ENCODE measurements at places on chromosomes 11 and 22.
A peak's percentile ranks its signal among the peaks of the same experiment; 100 is the strongest.

DNA sequence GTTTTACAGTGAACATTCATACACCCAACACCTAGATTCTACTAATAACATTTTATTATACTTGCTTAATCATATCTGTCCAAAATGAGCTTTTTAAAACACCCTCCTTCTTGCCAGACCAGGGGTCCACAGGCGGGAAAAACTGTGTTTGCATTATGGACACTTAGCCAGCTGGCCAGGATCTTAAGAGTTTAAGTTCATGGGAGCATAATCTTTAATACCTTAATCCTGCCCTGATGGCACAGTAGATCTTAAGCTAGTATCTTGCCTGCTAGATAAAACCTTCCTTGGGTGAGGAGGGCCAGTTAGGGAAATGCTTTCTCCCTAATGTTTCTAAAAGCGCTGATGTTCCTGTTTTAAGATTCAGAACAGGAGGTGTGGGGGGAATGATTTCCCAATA, 13.1 kb upstream of the CCDC134 start:
- no peak for DNase-seq

DNA sequence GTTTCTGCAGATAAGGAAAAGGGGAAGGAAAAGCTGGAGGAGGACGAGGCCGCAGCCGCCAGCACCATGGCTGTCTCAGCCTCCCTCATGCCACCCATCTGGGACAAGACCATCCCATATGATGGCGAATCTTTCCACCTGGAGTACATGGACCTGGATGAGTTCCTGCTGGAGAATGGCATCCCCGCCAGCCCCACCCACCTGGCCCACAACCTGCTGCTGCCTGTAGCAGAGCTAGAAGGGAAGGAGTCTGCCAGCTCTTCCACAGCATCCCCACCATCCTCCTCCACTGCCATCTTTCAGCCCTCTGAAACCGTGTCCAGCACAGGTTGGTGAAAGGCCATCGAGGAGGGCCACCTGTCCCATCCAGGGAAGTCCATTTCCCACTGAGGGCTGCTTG, 5.6 kb downstream of the TEF start:
- no peak for DNase-seq

GRCh38 chr11:134863294-134863693, 451.3 kb upstream of the B3GAT1 start:
- DNase-seq, result no peak

DNA sequence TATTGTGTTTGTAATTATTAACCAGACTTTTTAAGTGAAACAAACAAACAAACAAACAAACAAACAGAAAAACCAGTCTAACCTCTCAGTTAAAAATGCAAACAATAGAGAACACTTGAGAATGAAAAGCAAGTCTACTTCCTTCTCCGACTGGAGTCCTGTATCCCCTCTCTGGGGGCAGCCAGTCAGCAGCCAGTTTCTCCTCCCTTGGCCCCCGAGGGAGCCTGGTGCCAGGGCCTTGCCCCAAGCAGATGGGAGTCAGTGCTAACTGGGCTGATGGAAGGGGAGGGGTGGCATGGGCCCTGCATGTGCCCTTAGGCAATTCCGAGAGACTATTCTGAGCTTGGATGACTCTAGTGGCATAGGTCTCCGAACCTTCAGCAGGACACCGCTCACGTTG, 137.2 kb downstream of the GRIK4 start:
- DNase-seq, result no peak

DNA sequence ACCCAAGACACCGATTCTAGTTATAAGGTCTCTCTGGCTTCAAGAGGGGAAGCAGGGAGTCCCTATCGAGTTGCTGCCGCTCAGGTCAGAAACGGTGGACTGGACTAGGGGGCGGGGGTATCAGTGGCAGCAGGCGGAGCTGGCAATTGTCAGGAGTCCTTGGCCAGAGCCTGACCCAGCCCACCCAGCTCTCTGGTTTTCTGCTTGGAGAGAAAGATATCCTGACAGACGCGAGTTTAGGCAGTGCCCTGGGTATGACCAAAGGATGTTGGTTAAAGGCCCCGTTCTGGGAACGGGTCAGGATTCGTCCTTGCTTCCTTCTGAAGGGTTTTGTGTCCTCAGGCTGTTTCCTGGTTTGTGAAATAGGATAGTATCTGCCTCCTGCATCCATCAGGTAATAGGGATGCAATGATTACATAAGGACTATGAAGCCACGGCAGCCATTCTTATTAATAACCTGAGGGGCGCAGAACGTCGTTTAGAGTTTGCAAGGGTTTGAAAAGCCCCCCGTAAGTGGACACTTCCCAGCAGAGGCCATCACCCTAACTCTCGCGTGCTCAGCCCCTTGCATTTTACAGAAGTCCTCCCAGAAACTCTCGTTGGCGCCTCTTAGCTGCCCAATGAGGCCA, 700 bp upstream of the DEPDC5 start:
- no peak for DNase-seq

GRCh38 chr11:27317751-27318150, 45.3 kb downstream of the CCDC34 start:
- peak; percentile 49 for DNase-seq

DNA sequence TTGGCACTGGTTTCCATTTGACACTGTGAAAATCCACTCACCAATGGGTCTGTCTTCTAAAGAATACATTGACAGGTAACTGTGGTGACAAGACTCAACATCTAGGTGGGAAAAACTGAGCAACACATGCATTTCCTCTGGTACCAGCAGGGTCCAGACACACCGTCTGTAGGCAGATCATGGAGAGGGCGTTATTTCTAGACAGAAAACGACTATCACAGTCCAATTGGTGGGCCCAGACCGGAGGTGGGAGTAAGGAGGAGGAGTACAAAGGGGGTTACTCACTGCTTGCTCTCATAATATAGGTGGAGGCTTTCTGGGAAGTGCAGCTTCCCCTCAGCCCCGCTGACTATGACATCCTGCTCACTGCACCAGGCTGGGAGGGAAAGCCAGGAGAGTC, 9.9 kb downstream of the OVCH2 start:
- DNase-seq, result no peak

DNA sequence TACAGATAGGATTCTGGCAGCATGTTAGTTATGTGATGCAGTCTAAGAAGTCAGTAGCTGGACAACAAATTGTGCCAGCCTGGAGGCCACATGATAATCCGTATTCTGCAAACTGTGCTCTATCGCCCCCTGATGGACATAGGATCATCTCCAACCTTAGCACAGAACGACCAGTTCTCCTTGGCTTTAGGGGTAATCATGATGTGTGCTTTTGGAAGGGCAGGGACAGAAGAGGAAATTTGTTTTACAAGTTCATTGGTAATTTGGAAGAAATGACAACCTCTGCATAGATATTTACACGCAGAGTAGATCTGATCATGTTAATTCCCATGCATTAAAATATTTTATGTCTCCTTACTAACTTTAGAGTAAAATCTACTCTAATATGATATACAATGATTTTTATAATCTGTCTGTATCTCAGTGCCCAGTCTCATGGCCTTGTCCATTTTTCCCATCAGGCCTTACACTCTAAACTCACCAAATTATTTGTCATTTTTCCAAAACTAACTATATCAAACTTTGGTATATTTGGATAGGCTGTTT, 12.1 kb downstream of the OR10D3 start:
- DNase-seq, result peak; percentile 54

- DNase-seq, result no peak
Observed at GRCh38 chr11:78808923-78809322, 234.3 kb upstream of the NARS2 start.

DNA sequence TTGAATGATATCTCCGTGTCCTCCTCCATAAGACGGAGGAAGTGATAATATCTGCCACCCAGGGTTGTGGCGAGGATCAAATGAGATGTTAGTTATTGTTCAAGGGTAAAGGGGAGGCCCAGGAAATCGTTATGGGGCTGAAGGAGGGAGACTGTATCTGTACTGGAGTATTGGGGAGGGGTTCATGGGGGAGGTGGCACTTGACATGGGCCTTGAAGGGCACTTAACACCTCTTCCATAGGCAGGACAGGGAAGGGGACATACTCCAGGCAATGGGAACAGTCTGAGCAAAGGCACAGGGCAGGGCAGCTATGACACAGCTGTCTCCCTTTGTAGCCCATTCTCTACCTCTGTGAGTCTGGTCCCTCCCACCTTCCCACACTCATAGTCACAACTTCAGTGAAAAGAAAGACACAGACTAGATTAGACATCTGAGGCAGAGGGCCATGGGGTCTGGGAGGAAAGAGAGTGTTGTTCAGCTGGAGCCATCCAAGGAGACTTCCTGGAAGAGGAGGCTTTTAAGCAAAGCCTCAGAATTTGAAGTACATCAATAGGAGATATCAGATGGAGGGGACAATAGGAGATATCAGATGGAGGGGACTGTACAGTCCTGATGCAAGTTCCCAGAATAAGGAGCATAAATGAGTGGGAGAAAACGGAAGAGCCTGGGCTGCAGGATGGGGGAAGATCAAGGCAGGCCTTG, 15.8 kb upstream of the DGKZ start:
- no peak for DNase-seq

- peak; percentile 29 for DNase-seq
Observed at GRCh38 chr11:74311352-74311926, at the start of gene P4HA3. Gene P4HA3 (minus strand): TSS chr11:74311640. CDS start chr11:74311611, 29 bp downstream.

GRCh38 chr22:30028731-30029130, 51.5 kb upstream of the HORMAD2 start:
- no peak for DNase-seq

DNA sequence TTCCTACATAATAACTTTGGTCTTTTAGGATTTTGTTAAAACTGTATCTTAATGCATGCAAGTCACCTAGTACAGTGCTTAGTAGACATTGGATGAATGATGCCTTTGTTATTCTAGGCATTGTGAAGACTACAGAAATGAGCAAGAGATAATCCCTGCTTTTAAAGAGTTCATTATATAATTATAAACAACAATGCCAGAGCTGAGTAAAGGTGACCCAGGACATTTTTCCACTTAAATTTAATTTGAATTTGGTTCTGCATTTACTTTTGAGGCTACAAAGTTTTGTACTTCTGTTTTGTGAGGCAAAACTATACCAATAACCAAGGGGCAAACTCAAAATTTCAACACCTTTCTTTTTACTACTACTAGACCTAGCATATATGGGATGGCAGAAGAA, 182.0 kb upstream of the SESN3 start:
- DNase-seq, result no peak

DNA sequence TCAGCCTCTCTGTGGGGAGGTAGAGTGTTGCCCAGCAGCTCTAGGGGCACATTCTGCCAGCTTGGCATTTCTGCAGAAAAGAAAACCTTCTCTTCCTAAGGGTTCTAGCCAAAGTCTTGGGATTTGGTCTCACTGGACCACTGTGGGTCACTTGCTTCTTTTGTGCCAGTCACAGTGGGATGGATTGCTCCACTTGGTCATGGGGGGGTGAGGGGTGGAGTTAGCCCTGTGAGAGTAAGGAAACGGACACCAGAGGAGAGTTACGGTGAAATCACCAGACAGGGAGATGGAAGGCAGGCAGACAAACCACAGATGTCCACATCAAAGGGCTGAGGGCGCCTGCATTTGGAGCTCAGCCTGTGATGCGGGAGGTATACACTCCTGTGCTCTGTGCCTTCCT, 10.8 kb downstream of the SGSM1 start:
- DNase-seq, result no peak

GRCh38 chr11:125335106-125335505, 161.0 kb downstream of the FEZ1 start:
- no peak for DNase-seq

- DNase-seq, result no peak
Observed at GRCh38 chr11:46906609-46907041, 11.7 kb downstream of the LRP4 start.

GRCh38 chr11:70448983-70449567, 50.7 kb downstream of the CTTN start:
- DNase-seq, result no peak

DNA sequence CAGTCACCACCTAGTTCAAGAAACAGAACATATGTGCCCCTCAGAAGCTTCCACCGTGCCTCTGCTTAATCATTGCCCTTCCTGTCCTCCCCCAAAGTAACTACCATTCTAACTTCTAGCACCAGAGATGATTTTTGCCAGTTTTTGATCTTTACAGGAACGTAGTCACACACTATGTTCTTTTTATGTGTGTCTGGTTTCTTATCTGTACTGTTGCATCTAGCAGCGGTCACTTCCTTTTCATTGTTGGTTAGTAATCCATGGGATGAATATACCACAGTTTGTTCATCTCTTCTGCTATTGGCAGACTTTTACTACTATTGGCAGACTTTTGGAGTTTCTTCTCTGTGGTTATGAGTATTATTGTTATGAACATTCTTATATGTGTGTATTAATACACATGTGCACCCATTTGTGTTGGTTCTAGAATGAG, 34.6 kb downstream of the SPECC1L start:
- peak; percentile 12 for DNase-seq

DNA sequence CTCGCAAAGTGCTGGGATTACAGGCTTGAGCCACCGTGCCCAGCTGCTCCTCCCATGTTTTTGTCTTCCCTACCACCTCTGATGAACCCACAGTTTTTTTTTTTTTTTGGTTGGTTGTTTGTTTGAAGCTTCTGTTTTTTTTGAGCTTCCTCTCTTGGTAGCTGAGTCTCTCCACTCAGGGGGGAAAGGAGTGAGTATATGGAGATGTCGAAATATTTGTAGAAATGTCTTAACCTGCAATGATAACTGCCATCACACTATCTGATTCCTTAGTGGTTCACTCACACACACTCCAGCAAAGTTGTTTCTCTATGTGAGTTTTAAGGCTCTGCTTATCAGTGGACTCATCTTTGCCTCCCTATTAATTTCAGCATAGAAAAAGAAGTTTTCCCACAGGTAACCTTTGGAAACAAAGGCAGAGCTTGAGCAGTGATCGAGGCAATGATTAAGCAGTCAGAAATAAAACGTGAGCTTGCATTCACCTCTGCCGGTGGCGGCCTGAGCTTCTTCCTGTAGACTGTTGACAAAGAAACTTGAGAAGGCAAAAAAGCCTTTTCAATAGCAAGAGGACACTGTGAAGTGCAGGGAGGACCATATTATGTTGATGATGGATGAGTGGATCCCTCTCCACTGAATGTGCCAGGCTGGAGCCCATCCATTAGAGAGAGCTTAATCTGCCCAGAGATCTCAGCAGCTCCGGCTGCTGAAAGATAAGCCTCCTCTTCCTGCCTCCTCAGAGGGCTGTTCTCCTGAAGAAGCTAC, 29.0 kb upstream of the RASSF10 start:
- no peak for DNase-seq

All from AG10803 (cell line).